ENCODE measurements at places on chromosomes 2 and 18.

DNA sequence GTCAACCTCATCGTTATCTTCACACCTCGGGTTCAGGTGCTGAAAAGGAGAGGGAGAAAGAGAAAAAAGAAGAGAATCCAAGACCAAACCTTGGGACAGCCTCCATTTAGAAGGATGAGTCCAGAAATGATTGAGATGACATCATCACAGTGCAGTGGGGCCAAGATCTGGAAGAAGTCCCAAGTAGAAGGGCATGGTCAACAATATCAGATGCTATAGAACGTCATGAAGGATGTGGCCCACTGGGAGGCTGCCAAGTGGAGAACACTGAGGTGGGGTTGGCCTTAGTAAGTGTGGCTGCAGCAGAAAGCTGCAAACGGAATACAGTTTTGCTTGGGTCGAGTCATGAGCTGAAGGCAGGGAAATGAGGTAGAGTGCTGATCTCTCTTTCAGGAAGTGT lies 91.1 kb upstream of the FZD7 start:
- DNase-seq = no peak

GRCh38 chr2:147149575-147150240 lies 695.1 kb upstream of the ACVR2A start:
- DNase-seq = no peak

DNA sequence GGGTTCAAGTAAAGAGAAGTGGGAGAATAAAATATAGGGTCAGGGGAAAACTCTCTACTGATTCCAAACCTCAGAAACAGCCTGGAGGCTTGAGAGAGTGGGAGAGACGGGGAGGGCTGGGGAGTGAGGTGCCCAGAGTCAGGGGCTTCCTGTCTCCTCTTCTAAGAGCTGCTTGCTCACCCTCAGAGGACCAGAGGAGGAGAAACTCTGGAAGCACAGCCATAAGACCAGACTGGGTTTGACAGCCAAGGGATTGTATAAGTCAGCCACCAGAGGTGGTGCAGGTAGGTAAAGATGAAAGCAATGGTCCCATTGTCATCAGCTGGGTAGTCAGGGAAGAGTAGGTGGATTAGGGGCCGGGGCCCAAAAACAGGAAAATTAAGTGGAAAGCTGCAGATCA lies 259.4 kb downstream of the TNS1 start:
- DNase-seq = no peak

DNA sequence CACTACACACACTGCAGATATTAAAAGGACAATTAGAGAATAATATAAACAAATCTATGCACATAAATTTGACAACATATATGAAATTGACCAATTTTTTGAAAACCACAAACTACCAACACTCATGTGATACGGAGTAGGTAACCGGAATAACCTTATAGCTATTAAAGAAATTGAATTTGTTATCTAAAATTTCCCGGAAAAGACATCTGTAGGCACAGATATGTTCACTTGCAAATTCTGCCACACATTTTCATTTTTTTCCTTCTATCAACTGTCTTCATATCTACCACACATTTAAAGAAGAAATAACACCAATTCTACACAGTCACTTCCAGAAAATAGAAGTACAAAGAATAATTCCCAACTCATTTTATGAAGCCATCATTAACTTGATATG lies 22.4 kb downstream of the NLRC4 start:
- no peak for DNase-seq

DNA sequence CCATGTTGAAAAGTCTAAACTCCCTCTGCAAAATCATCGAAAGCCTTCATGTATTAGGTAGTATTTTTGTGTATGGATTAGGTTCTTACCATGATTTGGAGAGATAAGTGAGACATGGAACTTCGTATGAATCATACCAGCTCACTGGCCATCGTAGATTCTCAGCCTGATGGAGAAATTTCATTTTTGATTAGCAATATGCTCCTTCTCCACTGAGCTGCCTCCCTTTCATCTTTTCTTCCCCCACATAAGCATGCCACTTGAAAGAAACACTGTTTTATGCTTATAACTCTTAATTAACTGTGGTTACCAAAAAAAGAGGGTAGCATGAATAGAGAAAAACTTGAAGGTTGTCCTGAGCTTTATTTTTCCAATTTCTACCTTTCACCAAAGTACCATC lies 111.9 kb downstream of the NCK2 start:
- no peak for DNase-seq

DNA sequence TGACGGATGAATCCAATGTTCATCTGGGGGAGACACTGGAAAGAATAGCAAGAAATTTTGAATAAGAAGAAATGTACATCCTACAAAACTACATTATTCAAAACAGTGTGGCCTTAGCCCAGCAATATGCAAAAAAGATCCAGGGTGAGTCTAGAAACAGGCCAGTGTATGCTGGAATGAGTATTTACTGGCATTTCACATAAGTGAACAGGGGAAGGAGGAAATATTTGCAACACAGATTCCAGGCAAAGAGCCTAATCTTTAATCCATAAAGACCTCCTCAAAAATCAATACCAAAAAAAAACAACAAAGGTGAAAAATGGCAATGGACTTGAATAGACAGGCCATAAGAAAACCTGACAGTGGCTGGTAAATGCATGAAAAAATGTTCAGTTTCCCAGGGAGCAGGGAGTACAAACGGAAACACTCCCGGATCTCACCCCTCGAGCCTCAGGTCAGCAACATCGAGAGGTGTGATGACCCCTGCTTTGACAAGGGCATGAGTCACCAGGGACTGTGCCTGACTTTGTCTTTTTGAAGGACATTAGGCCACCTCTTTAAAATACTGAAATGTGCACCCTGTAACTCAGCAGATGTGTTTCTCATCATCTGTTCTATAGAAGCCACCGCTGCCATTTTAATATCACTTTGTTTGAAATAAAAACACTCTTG lies 12.7 kb upstream of the GPC1 start:
- no peak for DNase-seq

GRCh38 chr18:24672165-24672941 lies 211.9 kb downstream of the HRH4 start:
- no peak for DNase-seq

DNA sequence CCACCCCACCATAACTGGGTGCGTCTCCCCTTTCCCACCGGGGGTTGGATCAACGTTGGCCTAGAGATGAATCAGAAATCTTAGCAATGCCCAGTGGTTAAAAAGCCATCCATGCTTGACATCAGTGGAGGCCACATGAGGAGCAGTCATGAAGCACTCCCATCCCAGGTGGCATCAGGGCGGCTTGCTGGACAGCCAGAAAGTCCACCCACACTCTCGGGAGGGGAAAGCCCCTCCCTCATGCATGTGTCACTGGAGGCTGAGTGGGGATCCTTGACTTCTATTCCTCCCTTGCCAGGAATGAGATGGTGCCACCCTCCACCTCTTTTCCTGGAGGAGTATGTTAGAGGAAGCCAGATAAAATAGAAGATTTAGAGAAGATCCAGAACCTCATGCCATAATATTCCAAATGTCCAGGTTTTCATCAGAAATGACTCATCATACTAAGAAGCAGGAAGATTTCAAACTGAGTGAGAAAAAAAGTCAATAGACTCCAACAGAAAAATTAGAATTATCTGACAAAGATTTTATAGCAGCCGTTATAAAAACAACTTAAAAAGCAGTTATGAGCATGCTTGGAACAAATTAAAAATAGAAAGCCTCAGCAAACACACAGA lies 507.1 kb upstream of the ID2 start:
- no peak for DNase-seq

DNA sequence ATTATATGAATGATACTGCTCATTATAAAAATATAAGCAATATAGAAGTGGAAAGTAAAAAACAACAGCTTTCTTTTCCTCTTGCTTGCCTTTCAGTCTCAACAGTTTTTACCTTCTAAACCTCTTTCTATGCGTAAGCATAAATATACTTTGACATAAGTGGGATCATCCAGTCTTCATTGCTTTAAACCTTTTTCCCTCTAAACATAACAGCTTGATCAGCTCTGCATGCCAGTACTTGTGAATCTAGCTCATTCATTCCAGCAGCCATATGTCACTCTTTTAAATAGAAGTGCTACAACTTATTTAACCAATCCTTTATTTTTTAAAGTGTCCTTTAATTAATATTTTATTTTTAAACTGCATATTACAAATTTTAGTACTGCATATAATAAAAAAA lies 88.1 kb downstream of the TTC27 start:
- no peak for DNase-seq

- no peak for DNase-seq
Observed at GRCh38 chr2:240626531-240627300, 1.4 kb downstream of the GPR35 start.
